ENCODE measurements at places on chromosomes 5 and 9.

DNA sequence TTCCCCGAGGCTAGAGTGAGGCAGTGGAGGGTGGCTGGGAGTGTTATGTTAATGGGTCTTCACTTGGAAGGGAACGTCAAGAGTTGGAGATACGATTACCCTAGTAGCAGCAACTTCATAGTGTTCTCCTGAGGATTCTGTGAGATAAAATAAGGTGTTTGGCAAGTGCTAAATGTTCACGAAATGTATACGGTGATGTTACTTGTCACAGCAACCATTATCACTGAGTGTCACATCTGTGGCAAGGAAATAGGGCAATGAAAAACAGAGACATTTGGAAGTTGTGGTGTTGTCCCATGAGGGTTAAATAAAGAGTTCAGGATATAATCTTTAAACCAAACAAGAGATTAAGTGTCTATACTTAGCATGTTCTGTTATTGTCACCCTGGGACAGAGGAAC, 183.3 kb downstream of the ALDH1A1 start:
- DNase-seq, result no peak

DNA sequence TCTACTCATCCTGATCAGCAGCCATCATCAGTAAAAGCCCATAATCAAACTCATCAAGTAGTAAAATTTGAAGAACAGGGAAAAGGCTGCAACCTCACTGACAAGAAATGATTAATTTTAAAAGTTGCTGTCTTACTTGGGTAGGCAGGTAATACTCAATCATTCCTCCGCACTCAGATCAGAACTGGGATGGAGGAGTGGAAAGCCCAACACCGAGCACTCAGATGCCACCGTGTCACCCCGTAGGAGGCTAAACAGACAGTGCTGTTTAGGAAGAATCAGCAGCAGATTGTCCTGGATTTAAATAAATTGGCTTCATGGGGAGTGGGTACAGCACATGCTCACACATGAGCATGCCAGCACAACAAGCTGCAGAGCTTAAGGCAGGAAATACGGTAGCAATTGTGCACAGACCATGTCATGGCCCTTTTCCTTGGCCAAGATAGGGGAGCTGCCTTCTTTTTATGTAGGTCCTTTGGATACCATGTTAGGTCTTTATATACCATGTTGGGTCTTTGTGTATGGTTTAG, 92.6 kb upstream of the CDH6 start:
- DNase-seq, result no peak

DNA sequence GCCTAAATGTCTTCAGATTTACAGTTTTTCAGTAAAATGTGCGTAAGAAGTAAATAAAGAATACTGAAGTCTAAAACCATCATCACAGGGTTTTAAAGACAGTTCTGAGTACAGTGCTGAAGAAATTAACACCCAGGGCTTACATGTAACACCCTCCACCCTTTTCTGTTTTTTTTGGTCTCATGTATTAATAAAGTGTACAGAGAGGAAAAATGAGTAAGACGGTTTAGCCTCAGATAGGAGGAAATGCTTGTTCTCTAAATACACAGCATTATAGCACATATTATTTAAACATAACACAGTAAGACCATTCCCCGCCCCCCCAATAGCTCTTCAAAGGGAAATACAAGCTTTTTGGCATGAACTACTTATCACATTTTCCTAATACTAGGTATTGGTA, 119.3 kb downstream of the CHSY3 start:
- no peak for DNase-seq

GRCh38 chr9:104923289-104923688, 4.7 kb downstream of the ABCA1 start:
- DNase-seq, result no peak

DNA sequence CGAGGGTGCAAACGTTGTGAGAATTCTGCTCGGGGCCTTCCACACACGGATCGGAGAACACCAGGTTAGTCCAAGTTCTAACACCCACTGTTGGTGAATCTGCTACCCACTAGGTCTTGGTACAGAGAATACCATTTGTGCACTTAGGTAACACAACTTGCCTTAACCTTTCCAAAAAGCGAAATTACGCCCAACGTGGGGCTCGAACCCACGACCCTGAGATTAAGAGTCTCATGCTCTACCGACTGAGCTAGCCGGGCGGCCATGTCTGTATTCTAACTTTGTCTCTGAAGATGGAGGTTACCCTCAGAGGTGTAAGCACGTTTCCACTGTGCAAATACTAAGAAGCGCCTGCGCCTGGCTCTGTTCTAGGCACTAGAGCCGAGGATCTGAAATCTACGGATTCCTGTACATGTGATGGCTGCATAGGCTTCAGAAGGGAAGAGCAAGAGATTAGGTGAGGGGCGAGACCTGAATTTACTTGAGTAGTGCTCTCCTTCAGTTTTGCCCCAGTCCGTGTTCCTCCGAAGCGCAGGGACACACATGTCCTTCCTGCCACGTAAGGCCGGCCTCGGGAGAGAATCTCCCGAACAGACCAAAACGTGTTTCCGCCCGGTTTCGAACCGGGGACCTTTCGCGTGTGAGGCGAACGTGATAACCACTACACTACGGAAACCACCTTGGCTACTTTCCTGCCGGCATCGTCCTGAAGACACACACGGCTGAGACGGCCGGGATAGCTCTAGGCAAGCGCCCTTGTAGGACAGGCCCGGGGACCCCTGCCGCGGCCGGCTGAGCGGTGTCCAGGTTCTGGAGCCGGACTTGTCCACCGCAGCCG, 1.1 kb upstream of the TRIM41 start:
- peak; percentile 78 for DNase-seq

DNA sequence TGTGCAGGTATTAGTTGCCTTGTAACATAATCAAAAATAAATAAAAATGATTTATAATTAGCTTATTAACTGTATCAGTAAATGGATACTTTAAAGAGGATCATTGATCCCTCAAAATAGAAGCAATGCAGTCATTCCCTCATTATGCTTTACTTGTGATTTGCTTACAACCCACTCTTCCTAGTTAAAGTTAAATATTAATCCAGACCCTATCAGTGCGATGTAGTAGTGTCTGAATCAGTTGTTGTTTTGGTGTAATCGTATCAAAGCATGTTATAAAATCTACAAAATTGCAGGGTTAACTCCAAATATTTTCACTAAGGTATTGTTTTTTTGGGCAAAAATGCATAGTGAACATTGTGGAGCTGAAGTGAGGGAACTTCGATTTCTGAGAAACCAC, 17.6 kb downstream of the TENT4A start:
- DNase-seq, result no peak

DNA sequence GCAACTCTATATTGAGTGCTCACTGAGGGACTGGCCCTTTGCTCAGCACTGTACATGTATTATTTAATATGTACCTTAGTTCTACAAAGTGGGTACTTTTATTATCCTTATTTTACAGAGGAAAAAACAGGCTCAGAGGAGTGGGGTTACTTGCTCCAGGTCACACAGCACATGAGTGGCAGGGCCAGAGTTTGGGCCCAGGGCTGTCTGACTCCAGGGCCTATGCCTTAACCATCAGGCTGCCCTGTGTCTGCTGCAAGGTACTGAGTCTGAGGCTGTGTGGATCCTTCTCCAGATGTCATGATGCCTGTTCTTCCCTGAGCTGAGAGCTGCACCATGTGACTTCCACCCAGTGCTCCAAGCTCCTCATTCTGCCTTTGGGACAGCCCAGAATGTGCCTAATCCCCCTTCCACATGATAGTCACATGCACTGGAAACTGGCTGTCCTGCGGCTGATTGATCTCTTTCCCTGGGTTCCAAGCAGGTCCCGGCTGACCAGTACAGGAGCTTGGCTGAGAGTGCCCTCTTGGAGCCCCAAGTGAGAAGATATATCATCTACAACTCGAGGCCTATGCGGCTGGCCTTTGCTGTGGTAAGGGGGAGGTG, 15.4 kb downstream of the TMEM268 start:
- DNase-seq, result no peak

DNA sequence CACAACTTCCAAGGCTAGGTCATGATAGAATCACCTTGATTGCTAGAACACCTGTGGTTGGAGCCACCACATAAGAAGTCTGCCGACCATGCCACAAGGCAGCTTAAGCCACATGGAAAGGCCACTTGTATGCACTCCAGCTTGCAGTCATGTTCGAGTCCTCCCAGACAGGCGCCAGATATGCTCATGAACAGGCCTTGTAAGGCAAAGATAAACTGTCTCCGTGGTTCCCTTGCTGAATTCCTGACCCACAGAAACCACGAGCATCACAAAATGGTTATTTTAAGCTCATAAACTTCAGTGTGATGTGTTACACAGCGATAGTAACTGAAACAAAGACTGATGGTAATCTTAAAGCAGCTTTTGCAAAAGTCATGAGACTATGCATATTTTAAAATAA, 188.4 kb upstream of the DAPK1 start:
- DNase-seq, result no peak

DNA sequence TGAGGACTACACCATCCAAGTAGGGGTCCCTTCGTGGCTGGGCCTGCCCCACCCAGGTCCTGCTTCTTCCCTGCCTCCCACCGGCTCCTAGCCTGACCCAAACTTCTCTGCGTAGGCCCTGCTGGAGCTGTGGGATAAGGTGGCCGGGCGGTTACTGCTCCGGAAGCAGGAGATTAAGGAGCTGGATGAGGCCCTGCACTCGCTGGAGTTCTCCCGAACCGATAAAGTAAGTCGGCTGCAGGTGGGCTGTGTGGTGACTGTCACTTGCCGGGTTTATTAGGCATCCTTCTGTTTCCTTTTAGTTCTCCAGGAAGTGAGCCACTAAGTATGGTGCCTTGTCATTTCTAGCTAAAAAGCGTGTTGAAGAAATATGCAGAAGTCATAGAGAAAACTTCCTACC, 7.0 kb downstream of the CCDC180 start:
- DNase-seq, result no peak

- no peak for DNase-seq
These were observed 114.4 kb downstream of the SEC61B start for GRCh38 chr9:99336531-99336930.

- no peak for DNase-seq
These were observed 58.4 kb downstream of the WHRN start for GRCh38 chr9:114446672-114447450.

DNA sequence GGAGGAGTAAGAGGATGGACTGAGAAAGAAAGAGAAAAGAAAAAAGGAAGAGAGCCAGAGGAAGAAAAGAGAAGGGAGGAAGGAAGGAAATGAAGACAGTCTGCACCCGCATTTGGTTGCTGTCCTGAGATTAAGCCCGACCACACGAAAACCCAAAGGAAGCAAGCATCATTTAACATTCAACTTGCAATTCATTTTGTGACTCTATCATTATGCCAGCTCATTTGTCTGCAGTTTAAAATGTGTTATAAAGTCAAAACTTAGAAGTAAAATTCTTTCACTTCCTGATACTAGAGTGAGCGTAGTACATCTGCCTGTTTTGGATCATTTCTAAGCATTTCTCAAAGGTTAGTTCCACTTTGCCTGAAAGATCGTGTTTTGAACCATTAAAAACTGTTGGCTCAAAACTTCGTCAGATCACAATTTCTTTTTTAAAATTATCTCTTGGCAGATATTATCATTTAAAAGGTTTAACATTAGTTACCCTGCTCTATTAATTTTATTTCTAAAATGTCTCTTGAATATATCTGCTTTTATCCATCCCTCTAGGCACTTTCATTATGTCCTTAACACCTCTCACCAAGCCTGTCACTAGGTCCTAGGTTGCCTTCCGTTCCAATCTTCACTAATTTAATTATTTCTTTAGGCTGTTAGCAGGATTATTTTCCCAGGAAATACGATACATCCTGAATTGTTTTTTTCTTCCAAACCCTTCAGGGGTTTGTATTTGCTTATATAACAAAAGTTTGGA, 240.9 kb downstream of the TLE4 start:
- no peak for DNase-seq

GRCh38 chr9:38337181-38337580, 55.3 kb upstream of the ALDH1B1 start:
- DNase-seq, result no peak

DNA sequence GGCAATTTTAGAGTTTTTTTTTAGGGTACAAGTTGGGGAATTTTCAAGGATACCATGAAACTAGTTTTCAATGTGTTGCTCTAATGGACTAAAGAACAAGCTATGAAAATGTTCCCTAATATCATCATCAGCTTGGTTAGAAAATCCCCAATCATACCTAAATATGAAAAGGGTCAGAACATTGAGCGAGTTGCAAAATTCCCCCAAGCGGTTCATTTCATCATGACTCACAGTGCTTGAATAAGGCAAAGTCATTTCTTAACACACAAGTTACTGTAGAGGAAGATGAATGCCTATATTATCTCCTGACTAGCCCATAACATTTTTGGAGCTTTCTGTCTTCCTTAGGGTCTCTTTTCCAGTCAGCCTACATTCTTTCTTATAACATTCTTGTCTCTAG, 62.7 kb downstream of the ST8SIA4 start:
- DNase-seq, result no peak

DNA sequence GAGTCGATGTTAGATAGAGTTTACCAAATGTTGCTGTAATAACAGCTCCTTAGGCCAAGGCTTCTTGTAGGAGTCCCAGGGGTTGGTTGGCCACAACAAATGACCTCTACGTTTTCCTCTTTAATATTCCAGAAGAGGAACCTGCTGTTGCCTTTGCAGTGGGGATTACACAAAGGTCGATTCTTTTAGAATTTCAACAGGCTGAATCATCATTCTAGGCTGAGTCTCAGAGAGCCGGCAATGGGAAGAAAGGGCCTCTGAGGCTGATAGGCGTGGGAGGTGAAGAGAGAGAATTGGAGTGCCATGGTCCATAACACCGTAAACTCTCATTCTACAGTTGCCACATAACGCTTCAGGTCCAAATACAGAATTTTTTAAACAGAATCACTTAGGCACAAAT, 405.9 kb upstream of the DAP start:
- no peak for DNase-seq

DNA sequence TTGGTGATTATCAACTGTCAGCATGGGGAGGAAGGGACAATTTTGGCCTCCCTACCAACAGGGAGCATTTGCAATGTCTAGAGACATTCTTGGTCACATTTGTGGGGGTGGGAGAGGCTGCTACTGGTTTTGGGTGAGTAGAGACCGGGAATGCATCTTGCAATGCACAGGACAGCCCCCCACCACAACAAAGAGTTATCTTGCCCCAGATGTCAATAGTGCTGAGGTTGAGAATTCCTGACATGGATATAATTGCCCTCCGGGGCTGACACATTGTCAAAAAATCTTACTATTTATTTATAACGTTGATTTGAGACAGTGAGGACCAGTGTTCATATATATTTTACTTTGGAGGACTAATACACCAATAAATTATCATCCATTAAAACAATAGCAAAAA, 316.1 kb downstream of the PSAT1 start:
- DNase-seq, result no peak

- no peak for DNase-seq
These were observed 159.9 kb upstream of the WWC1 start for GRCh38 chr5:168131519-168131918.

GRCh38 chr5:129112295-129112694, 17.7 kb downstream of the ISOC1 start:
- no peak for DNase-seq

Measured in brain pericyte (primary cell).